ENCODE measurements at places on chromosomes 12 and 14.
A peak's percentile ranks its signal among the peaks of the same experiment; 100 is the strongest.

DNA sequence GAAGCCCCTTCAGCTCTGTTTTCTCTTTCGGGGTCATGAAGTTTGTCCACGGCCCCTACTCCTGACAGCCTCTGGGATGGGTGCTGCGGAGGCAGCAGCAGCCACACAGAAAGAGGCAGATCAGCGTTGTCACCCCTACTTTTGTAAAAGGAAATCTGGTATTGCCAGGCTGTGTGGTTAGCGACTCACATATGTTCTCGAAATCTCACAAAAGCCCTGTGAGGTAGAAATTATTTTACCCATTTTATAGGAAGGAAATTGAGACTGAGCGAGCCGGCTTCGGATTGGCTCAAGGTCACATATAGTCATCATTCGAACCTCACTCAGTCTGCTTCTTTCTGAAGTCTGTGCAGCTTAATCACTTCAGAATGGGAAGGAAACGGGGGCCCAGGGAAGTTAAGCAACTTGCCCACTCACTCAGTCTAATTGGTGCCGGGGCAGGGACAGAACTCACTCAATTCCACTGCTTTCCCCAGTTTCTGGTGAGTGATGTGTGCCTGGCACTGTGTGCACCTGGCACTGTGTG, 1.1 kb upstream of the CKAP4 start:
- peak; percentile 18 for DNase-seq

DNA sequence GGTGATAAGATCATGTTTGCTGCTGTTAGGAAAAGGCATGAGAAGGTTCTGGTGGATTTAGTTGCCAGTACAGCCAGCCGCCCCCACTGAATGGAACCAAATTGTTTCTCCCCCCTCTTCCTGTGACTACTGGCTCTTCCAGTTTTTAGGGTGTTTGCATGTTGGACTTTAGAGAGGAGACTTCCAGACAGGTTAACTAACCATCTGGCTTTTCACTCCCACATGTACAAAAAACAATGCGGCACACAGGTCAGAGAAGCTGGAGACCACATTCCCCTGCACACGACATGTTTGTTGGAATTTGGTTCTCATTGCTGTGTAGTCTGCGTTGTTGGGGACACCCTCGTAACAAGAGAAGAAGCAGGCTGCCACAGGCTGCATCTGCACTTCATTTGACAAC, 103.9 kb upstream of the TMEM132C start:
- DNase-seq, result no peak

DNA sequence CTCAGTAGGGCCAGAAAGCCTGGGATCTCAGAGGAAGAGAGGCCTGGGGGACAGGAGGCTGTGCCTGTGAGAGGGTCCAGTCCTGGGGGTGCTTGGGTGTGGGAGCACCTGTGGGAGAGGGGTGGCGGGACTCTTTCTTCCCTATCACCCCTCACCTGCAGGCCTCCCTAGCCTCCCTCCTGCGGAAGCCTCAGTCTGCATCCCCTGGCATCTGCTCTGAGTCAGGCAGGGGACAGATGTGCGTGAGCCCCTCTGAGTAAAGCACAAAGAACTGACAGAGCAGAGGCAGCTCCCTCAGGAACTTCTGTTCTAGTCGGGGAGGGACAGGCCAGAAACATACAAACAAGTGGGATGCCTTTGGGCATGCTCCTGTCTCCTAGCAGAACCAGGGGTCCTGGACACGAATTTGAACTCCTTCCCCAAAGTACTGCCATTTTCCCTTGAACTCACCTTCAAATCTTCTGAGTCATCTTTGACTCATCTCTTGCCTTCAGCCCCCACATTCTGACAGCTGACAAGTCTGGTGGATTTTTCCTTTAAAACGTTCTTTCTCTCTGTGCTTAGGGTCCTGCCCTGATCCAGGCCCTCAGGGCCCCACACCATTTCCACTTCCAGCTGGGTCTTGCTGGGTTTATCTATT, 8.5 kb upstream of the HSP90AA1 start:
- no peak for DNase-seq

DNA sequence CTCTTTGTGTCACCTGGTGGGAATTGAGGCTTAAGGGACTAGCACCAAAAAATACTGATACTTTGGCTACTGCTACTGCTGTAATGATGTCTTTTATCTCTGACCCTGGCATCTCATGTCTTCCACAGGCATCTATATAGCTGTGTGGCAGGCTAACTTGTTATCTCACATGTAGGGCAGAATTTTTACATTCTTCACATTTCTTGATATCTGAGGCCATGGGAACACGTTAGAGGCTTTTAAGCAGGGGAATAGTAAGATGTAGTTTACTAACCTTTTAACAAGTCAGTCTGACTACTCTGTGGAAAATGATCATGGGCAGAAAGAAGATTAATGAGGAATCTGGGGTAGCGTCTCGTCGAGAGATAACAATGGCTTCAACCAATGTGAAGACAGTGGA, 498.4 kb downstream of the PCNX1 start:
- DNase-seq, result no peak

GRCh38 chr12:30991466-30991865, 64.9 kb downstream of the TSPAN11 start:
- DNase-seq, result no peak

GRCh38 chr12:105927564-105927963, 211.2 kb downstream of the NUAK1 start:
- no peak for DNase-seq
